Activated T-cell treated with anti-CD3 and anti-CD28 coated beads for 24 hours (primary cell): ENCODE measurements at places on chromosomes 4 and X.

- DNase-seq, result no peak
Measured at GRCh38 chr4:88604978-88605678, 12.8 kb downstream of the HERC3 start.

DNA sequence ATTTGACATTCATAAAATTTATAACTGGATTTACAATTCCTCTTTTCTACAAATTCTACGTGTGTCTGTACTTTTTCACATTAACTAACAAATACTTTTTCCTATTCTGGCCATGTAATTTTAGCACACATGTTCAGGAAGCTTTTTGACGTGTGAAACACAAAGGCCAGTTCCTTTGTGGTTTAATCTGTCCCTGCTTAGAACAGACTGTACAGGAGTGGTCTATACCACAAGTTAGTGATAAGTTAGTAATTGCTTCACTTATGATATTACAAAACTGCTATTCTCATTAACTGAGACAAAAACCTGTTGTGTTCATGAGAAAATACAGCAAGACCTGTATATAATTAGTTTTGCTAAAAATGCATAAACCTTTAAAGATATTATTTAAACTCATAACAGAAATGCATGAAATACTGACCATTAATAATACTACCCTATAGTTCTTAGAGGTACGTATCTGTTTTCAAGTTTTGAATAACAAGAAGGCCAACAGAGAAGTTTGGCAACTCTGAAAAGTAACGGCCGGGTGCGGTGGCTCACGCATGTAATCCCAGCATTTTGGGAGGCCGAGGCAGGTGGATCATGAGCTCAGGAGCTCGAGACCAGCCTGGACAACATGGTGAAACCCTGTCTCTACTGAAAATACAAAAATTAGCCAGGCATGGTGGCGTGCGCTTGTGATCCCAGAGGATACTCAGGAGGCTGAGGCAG, 13.7 kb upstream of the AREG start:
- no peak for DNase-seq

DNA sequence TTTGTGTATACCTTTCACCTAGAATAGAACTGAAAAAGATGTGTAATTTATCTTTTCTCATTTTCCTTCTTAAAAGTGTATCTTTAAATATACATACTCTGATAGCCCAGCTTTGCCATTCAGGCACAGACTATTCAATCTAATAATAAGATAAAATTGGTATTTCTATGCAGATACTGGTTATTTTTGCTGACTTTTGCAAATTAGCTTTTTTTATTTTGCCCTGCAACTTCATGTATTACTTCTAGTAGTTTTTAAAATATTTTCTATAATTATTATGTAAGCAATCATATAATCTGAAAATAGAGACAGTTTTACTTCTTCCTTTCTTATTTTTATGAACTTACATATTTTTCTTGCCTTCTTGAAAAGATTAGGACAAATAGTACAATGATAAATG, 45.4 kb upstream of the FREM3 start:
- DNase-seq, result no peak

GRCh38 chrX:29461039-29461438, 754.3 kb upstream of the MAGEB2 start:
- DNase-seq, result no peak

DNA sequence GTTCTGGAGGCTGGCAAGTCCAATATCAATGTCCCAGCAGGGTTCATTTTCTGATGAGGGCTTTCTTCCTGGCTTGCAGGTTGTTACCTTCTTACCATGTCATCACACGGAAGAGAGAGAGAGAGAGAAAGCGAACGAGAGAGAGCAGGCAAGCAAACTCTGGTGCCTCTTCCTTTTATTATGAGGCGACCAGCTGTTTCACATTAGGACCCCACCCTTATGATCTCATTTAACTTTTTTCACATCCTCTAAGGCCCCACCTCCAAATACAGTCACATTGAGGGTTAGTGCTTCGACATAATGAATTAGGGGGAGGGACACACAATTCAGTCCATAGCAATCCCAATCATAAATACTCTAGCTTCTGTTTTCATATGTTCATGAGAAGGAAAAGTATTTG, 10.6 kb upstream of the GPR174 start:
- DNase-seq, result no peak

GRCh38 chr4:143344774-143345173, 8.1 kb downstream of the GAB1 start:
- DNase-seq, result no peak

- DNase-seq, result no peak
Measured at GRCh38 chr4:82890528-82890900, 439 bp downstream of the SEC31A start.

DNA sequence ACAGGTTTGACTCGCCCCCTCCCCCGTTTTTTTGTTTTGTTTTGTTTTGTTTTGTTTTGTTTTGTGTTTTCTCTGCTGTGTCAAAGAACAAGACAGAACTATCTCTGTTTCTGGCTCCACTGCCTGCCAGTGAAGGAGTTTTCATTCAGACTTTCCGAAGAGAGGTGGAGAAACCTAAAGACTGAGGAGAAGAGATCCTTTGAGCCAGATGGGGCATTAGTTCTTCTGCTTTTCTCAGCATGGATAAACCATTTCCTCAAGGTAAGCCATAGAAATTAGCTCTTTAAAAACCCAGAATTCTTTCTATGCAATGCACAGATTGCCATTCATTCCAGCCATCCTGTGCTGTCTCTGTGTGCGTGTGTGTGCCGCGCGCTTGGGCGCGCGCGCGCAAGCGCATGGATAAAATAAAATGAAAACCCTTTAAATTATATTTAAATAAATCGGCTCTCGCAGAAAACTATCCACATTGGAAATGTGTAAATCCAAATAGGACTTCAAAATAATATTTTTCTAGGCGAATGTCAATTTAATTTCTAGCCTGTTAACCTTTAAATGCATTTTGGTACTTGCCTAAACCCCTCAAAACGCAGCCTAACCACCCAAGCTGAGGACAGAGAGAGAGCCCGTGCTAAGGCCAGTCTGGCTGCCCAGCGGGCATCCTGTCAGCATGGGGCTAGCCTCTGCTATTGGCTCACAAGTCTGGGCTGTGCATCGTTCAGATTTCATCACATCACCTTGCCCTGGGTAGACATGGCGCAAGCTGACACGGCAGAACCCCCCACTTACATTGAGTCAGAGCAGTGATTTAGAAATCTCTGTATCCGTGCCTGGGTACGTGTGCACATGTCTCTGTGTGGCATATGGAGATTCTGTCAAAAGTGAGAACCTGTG, 113.0 kb upstream of the VAMP7 start:
- DNase-seq, result no peak

DNA sequence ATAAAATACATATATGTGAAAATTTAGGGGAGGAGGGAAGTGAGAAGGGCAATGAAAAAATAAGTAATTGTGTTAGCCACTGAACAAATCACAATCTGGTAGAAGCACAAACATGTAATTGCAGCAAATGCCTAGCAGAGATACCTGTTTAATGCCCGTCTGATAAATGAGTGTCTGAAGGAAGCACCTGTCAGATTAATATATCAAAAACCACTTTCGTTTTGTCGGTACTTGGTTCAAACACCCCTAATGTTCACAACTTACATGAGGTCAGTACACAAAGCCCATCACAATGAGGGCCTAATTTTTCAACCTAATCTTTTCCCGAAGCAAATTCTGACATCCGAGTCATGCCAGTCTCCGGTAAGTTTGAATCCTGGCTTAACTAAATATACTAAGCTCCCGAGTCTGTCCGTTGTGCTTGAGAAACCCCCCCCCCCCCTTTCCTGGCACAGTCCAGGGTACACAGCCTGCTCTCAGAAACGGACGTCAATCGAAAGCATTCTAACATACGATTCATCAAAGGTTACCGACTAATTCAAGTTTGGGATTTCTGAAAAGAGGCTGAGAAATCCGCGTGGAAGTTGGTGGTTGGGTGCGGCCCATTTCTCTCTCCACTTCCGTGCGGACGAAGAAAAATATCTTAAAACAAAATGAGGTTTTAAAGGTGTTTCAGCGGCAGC, 758 bp downstream of the SDAD1 start:
- DNase-seq, result no peak
